Activated CD8-positive, alpha-beta memory T cell treated with anti-CD3 and anti-CD28 coated beads for 1 hour (primary cell): ENCODE measurements at places on chromosomes 2 and 18.

- no peak for DNase-seq
Measured at GRCh38 chr2:230956827-230957755, 32.0 kb upstream of the GPR55 start.

- no peak for DNase-seq
Measured at GRCh38 chr2:63124850-63125249, 74.2 kb downstream of the OTX1 start.

GRCh38 chr2:10478298-10478625, 30.1 kb upstream of the ODC1 start:
- no peak for DNase-seq

GRCh38 chr2:182496596-182496995, 69.8 kb upstream of the PDE1A start:
- DNase-seq, result no peak

DNA sequence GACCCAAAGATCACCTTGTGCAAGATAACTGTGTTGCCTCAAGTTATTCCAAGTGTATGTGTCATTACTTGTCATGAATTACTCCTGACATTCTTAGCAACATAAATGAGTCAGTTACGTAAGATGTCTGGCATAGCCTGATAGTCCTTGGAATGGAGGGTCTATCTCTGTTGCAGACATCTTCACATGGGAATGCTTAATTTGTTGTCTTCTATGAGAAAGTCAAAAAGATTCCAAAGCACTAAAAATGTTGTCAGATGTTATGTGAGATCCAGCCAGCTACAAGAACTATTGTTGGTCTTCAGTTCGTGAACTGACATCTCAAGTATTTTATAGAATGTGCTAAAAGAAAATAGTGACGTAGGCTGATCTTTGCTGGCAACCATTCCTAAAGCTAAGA, 178.2 kb upstream of the RASGRP3 start:
- no peak for DNase-seq

DNA sequence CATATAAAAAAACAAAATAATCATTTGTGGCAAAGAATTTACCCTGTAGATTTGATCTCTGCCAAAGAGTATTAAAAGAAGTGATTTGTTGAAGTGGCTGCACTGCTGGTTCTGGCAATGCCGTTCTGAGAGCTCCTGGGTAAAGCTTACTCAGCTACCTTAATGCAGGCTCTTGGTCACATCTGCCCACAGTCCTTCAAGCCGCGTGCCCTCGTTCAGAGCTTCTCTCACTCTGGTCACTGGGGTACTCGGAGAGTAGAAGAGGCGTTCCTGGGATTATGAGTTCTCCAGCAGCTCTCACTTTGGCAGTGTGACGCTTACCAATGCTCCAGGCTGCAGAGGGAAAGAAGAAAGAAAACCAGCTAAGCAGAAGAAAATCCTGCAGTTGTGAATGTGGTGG, 57.9 kb downstream of the ACVR1 start:
- DNase-seq, result no peak

DNA sequence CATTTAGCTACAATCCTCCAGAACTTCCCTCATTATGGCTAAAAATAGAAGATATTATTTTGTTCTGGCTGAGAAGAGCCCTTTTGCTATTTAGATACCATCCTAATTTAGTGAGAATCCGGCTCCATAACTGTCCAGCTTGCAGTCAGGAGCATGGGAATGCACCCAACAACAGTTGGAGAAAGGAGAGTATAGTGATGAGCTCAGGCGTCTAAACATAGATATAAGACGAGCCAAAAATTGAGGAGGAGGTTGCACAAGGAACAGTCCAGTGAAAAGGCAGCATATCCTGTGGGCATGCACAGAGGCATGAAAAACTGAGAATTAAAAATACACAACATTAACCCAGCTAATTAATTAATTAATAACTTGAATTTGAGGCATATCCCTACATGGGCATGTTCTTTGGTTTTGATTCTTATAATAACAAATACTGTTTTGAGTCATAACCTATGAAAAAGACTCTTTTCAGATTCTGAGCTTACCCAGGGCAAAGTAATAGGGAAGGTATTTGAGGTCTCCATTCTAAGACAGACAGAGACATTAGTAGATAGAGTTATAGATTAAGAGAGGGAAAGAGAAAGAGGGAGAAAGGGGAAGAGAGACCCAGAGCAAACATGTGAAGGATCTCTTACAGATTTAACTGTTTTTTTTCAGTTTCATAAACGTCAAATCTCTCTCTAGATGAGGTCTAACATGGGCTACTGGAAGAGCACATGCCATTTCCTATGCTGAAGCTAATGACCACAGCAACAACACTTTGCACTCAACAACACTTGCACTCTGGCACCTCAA, 311.2 kb downstream of the OSR1 start:
- no peak for DNase-seq

DNA sequence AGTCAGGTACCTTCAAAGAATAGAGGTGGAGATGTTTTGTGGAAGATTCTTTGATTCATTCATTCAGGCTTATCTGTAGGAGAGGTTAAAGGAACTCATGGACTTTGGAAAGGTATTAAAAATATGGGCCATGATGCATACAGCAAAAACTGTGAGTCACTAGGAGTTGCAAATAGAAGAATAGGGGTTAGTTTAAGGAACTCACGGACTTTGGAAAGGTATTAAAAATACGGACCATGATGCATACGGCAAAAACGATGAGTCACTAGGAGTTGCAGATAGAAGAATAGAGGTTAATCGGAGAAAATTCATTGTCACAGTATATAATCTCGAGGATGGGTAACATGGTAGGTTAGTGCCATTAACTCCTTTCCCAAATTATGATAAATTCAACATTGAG, 41.2 kb downstream of the SLC9A2 start:
- no peak for DNase-seq

DNA sequence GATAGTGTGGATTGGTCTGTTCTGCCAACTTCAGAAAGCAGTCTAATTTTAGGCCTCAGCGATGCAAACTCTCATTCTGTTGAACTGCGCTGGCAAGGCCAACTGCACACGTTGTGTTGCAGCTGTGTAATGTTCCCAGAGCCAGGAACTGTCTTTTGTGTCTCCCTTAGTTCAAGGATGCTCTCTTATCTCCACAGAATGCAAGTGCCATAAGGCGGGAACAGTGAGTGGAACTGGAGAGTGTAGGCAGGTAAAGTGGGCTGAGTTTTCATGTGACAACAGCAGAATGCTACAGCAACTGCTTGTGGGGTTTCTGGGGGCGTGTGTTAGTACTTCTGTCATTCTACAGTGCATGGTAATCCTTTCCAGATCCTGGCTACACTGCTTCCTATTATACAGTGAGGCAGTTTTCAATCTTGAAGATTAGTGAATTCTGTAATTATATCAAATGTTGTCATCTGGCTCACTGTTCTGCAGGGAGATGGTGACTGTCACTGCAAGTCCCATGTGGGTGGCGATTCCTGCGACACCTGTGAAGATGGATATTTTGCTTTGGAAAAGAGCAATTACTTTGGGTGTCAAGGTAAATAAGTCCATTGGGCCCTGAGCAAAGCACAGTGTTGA, 125.8 kb downstream of the LAMA3 start:
- DNase-seq, result no peak

DNA sequence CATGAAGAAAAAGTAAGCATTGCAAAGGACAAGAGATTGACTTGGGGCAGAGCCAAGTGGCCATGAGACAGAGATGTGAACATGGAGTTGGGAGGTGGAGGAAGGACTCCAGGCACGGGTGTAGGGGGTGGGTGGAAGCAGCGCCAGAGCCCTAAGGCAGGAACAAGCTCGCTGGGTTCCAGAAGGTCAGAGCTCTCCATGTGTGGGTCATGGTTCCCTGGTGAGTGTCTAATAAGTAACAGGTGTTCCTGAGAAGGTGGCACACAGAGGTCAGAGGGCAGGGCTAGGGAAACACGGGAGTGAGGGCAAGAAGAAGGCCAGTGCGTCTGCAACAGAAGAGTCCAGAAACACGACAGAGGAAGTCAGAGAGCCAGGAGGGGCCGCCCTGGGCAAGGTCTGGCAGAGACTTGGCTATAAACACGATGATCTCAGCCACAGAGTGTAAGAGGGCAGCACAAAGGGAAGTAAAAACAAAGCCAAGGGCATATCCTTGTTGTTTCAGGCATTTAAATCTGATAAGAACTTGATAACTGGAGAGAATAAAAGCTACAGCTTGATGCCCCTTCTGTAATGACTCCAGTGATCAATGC, 260.8 kb downstream of the TGIF1 start:
- no peak for DNase-seq

GRCh38 chr2:201344663-201345366, 12.3 kb downstream of the FLACC1 start:
- no peak for DNase-seq

- DNase-seq, result no peak
Measured at GRCh38 chr2:197130318-197130717, 180.3 kb downstream of the ANKRD44 start.

GRCh38 chr2:36480636-36481035, 117.3 kb downstream of the FEZ2 start:
- DNase-seq, result no peak

- no peak for DNase-seq
Measured at GRCh38 chr2:97658691-97659157, 5.1 kb downstream of the ACTR1B start.

GRCh38 chr2:241864168-241864849, 5.2 kb upstream of the RTP5 start:
- no peak for DNase-seq

GRCh38 chr2:220053919-220054318, 426.5 kb downstream of the SLC4A3 start:
- no peak for DNase-seq

DNA sequence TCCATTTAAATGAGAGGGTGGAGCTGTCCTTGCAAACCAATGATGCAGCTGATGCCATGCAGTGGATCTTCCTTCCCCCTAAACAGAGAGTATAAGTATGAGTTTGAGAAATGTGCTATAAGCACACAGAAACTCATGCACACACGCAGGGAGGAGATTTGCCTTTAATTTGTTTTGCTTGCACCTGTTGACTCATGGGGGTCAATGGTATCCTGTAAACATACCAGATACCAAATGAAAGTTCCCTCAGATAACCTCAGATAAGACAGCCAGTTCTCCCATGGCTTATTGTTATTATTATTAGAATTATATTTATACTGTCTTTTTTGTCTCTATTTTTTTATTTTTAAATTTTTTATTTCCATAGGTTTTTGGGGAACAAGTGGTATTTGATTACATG, 29.5 kb upstream of the GPR39 start:
- no peak for DNase-seq

GRCh38 chr2:11377928-11378545, 33.6 kb upstream of the ROCK2 start:
- DNase-seq, result no peak

DNA sequence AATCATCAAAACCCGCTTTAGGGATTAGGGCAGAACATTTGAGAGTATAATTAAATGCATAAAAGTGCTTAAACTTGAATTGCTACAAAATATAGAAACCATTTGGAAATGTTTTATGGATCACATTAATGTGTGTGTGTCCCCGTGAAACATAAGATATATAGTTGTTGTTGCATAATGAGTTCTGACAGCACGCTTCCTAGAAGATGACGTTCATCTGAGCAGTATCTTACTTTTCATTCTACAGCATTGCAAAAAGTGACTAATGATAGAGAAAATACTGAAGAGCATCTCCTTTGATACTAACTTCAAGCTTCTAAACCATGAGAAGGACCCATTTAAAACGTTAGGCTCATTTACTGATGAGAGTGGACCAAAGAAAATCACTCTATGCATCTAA, 63.7 kb downstream of the SLC8A1 start:
- DNase-seq, result no peak

DNA sequence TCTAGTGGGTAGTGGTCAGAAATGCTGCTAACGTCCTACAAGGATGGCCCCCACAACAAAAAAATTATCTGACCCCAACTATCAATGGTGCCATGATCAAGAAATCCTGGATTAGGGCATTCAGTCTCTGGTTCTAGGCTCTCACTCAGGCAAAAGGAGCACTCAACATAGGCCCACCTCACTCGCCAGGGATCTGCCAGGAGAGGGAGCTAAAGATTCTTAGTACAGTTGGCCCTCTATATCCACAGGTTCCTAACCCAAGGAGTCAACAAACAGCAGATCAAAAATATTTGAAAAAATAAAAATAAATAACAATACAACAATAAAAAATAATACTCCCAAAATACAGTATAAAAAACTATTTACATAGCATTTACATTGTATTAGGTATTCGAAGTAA, 10.0 kb downstream of the SLC4A5 start:
- DNase-seq, result no peak

GRCh38 chr2:46036929-46037328, 260.3 kb upstream of the EPAS1 start:
- no peak for DNase-seq

- DNase-seq, result no peak
Measured at GRCh38 chr2:235406430-235406829, 87.4 kb upstream of the AGAP1 start.

DNA sequence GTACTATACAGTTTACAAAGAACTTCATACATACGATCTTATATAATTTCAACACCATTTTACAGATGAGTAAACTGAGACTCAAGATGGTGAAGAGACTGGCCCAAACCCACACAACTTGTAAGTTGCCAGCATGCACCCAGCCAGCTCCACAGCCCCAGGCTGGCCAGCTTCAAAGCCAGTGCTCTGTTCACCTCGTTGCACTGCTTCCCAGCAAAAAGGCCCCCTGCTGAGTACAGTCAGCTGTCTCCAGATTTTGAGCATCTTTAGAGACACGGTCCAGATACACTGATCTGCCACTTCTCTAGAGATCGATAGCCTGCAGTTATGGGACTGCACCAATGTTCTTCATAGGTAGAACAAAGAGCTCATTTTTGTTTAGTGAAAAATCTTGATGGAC, 257.2 kb upstream of the CHAC2 start:
- no peak for DNase-seq

- DNase-seq, result no peak
Measured at GRCh38 chr2:203900253-203900652, 32.7 kb downstream of the CTLA4 start.

DNA sequence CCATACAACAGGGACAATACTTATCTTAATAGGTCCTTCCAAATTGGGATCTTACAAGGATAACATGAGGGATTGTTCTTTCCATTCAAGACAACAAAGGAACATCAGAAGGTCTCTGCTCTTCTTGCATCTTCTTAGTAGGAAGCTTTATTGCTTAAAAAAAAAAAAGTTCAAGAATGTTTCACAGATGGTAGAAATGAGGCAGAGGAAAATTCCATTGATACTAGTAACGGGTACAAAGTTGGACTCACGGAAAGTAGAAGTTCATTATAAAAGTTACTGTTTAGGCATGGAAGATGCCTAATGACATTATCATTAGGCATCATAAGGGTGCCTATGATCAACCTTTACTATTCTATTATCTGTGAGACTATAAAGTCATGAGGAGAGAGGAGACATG, 136.2 kb downstream of the LAMA3 start:
- no peak for DNase-seq

- no peak for DNase-seq
Measured at GRCh38 chr2:199370150-199370780, 87.5 kb downstream of the SATB2 start.

GRCh38 chr2:21123473-21124393, at the start of gene TDRD15:
Gene TDRD15, plus strand, starts transcription at chr2:21123968. Its CDS starts 13,500 bp downstream, at chr2:21137468.
- DNase-seq, result no peak

GRCh38 chr2:203886661-203887151, 19.1 kb downstream of the CTLA4 start:
- no peak for DNase-seq

- DNase-seq, result no peak
Measured at GRCh38 chr2:8249141-8249540, 432.7 kb upstream of the ID2 start.
